ENCODE measurements at places on chromosomes 11 and 22.

DNA sequence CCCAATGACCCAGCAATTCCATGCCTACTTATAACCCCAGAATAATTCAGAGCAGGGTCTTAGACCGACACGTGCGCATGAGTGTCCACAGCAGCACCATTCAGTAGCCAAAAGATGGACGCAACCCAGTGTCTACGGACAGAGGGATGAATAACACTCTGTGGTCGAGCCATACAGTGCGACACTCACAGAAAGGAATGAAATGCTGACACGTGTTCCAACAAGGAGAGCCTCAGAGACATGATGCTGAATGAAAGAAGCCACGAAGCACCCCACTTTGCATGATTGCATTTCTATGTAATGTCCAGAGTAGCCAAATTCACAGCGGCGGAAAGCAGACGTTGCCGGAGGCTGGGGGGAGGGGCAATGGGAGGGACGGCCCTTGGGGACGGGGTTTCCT lies 134.4 kb downstream of the CTTN start:
- no peak for DNase-seq

DNA sequence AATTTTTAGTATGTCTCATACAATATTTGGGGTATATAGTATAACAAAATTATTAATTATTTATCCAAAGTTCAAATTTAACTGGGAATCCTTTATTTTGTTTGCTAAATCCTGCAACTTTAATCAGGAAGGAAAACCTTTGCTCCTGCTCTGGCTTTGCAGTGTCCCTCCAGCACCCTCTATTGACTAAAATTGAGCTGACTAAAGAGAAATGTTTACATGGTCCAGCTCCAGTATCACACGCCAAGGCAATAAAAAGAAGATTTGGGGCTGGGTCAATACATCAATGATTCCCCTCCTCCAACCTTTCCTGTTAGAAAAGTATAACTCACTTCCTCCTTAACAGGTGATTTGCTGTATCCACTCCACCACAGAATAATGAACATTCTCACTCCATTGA lies 153.0 kb upstream of the LRRC4C start:
- DNase-seq, result no peak

DNA sequence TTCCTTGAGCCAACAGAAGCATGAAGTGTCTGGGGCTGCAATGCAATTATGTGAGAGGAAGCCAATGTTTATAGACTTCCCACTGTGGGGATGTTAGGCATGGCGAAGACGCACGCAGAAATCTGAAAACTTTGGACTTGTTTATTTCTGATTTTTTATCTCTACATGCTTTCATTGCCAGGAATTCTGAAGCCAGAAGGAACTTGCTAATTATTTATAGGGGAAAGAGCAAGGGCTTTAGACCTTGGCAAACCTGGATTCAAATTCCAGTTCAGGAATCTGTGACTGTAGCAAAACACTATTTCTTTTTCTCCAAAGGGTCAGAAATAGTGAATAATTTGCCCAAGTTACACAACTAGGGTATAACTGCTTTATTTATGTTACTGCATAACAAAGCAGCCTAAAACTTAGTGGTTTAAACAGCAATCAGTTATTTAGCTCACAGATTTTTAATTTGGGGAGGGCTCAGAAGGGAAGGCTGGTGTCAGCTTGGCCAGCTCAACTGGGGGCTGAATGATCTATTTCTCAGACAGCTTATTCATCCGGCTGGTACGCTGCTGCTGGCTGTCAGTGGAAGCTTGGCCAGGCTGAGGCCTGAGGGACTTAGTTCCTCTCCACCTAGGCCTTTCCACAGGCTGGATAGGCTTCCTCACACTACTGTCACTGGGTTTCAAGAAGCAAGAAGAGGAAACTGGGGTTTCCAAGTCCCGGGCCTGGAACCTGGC lies 1.9 kb upstream of the OR6Q1 start:
- DNase-seq, result no peak

GRCh38 chr11:2815762-2816496 lies 69.6 kb downstream of the CDKN1C start:
- no peak for DNase-seq

GRCh38 chr11:75031771-75032549 lies 43.2 kb downstream of the NEU3 start:
- peak; percentile 83 for DNase-seq

DNA sequence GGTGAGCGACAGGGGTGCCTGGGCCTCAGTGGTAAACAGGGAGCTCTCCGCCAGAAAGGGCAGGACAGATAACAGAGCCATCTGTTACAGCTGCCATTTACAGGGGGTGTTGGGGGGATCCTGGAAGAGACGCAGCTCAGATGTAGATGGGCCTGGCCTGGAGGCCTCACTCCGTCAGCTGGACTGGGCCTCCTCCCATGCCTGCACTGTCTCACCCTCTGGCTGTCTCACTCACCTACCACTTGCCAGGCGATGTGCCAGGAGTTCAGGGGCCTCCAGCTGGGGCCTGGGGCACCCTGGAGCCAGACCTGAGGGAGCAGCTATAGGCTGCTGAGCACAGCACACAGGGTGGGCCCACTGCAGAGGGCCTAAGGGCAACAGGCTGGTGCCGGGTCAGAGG lies 16.3 kb upstream of the SUSD2 start:
- no peak for DNase-seq

GRCh38 chr11:119356349-119357031 lies 10.0 kb upstream of the MFRP start:
- peak; percentile 83 for DNase-seq

DNA sequence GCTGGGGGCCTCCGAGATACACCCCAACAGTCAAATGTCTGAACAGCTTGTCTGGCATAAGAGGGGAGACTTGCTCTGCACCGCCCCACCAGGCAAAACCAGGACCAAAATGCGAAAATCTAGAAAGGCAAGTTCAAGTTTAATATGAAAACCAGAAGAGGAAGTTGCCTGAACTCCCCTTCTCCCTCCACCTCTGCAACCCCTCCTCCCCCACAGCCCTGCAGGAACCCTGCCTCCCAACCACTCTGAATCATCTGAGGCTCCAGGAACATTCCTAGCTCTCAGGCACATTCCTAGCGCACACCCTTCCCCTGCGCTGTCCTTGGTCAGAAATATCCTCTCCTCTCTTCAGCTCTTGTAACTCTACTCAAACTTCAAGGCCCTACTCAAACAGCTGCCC lies 36.7 kb downstream of the ISX start:
- no peak for DNase-seq

DNA sequence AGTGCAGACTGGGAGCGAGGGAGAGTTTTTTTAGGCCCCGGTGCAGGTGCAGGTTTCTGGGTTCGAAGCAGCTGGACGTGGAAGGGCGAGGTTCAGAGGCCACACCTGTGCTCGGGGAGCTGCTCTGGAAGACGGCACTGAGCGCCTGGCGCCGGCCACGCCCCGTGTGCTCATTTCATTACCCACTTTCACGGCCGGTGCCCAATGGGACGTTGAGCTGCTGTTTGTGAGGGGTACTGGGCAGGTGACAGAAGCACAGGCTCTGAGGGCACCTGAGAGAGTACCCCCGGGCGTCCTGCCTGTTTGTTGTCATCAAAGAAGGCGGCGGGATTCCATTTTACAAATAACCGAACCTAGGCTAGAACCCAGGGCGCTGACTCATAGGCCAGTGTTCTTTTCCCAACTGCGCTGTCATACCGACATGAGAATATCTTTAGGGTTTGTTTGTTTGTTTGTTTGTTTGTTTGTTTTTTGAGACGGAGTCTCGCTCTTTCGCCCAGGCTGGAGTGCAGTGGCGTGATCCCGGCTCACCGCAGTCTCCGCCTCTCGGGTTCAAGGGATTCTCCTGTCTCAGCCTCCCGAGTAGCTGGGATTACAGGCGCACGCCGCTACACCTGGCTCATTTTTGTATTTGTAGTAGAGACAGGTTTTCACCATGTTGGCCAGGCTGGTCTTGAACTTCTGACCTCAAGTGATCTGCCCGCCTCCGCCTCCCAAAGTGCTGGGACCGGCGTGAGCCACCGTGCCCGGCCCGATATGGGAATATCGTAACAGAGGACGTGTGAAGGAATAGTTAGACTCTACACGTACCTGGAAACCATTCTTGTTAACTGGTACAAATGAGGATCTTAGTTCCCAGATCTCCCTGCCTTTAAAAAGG lies 16.6 kb upstream of the SPTBN2 start:
- DNase-seq, result peak; percentile 56

DNA sequence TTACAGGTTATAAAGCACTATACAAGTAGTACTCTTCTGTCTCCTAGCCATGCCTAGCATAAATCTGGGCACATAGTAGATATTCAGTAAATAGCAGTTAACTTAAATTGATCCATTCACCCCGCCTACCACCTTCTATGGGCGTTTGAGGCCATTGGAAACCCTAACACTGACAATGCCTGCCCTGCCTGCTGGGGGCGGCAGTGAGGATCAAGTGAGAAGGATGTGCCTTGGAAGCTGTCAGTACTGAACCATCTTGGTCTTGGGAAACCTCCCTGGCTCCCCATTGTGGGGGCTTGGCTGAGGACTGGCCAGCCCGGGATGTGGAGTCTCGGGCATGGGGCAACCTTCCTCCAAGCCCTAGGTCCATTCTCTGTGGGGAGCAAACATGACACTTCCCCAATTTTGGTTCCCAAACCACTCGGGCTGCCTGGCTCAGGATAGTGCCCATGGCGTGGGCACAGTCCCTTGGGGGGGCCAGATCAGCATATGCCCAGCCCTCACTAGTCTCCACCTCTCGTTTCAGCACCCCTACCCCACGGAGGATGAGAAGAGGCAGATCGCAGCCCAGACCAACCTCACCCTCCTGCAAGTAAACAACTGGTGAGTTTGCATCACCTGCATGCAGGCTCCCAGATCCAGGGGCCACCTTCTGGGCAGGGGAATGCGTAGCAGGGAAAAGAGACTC lies 67.4 kb downstream of the FEZ1 start:
- DNase-seq, result no peak

DNA sequence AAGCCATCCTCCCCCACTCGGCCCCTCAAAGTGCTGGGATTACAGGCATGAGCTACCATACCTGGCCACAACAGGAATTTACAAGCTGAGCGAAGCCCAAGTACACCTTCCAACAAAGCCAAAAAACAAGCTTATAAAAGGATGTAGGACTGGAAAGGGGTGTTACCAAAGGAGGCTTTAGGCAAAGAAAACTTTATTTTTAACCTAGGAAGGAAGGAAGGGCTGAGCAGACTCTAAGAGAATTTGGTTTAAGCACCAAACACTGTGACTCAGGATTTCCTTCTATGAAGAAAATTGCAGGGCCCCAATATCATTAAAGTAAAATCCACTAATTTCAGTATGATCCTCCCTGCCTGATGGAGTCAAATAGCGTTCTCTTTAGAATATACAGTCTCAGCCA lies 12.1 kb downstream of the DENND5A start:
- no peak for DNase-seq

DNA sequence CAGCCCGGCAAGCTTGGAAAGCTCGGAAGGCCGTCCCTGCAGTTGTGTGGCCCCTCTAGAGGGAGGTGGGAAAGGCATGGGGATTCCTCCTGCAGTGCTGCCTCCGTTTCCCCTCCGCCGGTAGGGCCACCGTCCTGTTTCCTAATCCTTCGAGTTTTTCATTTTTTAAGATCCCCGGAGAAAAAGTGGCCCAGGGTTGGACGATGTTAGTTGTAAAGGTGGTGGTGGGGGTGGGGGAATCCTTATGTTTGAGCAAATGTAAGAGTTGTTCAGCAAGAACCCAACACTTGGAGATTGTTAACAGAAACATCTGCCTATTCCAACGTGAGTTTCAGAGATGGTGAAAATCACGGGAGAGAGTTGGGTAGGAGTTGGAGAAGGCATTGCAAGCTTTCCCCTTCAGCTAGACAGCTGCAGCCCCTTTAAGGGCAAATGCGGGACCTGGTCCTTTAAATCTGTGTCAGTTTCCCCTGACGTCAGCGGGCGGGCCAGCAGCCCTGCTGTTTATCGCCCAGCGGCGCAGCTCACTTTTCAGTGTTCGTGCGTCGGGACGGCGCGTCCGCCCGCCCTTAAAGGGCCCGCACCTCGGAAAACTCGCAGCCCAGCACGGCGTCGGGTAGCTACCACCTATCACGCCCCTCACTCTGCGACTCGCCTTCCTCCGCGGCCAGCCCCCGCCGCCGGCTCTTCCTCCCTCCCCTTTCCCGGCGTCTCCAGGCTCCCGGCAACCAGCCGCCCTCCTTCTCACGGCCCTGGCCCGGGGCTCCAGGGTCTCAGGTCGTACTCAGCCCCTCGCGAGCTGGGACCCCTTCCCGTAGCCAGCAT lies at the start of gene SIDT2:
TSS of gene SIDT2 (plus strand) at position 534 of the 825 bp plus-strand sequence. CDS start 521 bp downstream, outside the sequence.
- DNase-seq, result peak; percentile 93

DNA sequence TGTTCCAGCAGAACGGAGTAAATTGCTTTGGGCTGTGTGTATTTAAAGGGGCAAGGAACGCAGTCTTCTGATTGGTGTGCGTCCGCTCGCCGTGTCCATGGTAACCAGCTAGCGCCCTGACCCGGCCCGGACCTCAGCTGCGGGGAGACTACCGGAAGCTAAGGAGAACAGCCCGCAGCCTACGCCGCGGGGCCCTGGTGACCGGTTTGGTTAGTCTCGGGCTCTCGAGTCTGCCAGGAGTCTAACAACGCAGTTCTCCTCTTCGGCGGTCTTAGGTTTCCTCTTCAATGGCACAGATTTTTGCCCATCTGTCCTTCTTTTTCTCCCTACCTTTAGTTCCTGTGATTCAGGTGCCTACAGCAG lies 3.5 kb upstream of the OR56A3 start:
- DNase-seq, result no peak

- no peak for DNase-seq
These were observed 101.0 kb downstream of the USP35 start for GRCh38 chr11:78289552-78290292.

GRCh38 chr11:130314750-130315285 lies at the start of gene ZBTB44:
Gene ZBTB44, minus strand, starts transcription at chr11:130314917. Its CDS starts 53,044 bp downstream, at chr11:130261873.
- peak; percentile 91 for DNase-seq

- no peak for DNase-seq
These were observed 59.1 kb downstream of the ST3GAL4 start for GRCh38 chr11:126414615-126415014.

- no peak for DNase-seq
These were observed 6.5 kb downstream of the LMO1 start for GRCh38 chr11:8257003-8257664.

DNA sequence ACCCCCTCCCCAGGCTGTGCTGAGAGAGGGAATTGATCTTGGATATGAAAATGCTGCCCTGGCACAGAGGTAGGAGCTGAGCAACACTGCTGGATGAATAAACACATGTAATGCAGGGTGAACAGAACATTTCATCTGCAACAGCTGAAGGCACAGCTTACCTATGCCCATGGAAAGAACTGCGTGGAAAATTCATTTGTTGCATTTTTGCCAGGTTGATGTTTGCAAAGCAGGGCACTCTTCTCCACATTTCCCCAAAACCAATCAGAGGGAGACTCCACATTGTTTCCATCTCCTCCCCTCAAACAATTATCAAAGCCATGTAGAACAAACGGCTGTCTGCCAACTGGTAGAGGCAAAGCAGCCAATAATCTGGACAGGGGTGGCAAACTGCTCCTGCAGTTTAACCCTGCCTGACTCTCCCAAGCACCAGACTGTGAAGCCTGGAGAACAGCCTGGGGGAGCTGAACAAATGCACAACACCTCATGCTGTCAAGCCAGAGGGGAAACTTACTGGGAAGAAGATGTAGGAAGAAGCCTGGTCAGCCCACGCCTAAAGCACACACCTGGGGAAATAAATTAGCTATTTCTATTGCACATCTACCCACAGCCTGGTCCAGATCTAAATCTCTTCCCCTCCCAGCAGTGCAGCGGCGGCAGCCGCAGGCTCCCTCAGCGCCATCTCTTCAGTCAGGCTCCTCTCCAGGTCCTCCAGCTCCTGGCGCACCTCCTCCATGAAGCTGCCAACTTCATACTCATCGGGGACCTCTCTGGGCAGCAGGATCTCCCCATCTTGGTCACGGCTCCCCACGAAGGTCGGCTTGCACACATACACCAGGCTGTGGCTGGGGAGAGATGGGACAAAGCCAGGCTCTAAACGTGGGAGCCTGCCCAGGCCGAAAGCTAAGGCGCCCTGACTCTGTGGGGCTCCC lies 44.3 kb downstream of the DKK3 start:
- no peak for DNase-seq

- DNase-seq, result no peak
These were observed 193.6 kb upstream of the DDI1 start for GRCh38 chr11:103842795-103843194.
